IPS-NIHi11 (cell line): ENCODE measurements at places on chromosomes 2 and 18.

- no peak for DNase-seq
Observed at GRCh38 chr2:177295484-177295883, 31.0 kb upstream of the NFE2L2 start.

DNA sequence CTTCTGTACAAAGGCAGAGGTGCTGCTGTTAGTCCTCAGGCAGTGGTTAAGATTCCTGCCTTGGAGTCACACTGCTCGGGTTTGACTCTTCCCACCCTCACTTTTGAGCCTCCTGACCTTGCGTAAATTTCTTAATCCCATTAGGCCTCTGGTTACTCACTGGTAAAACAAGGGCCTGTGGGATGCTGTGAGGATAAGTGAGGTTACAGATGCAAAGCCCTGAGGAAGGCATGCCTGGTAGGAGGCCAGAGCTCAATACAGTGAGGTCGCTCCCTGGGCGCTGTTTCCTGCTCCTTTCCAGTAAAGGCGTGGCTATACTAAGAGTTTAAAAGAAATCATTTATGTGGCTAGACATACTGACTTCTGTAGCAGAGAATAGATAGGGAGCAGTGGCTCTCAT is 127.5 kb upstream of the TMEM200C start:
- peak; percentile 55 for DNase-seq

DNA sequence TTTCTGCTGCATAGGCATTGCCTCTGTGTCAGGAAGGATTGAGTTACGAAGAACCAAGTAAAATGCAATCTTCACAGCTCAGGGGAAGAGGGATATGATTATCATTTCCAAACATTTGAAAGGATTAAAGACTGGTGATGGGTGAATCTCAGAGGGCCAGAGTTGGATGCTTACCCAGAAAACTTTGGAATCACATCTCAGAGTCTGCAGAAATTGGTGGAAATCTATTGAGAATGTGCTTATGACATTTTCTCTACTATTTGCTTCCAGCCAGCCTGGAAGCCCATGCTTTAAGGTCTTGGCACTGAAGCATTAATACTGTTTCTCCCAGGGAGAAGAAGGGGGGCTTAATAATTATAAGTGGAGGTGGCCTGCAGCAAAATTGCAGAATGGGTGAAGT is 1301.4 kb upstream of the PIK3C3 start:
- no peak for DNase-seq

- no peak for DNase-seq
Observed at GRCh38 chr2:152626911-152627339, 90.3 kb downstream of the PRPF40A start.

DNA sequence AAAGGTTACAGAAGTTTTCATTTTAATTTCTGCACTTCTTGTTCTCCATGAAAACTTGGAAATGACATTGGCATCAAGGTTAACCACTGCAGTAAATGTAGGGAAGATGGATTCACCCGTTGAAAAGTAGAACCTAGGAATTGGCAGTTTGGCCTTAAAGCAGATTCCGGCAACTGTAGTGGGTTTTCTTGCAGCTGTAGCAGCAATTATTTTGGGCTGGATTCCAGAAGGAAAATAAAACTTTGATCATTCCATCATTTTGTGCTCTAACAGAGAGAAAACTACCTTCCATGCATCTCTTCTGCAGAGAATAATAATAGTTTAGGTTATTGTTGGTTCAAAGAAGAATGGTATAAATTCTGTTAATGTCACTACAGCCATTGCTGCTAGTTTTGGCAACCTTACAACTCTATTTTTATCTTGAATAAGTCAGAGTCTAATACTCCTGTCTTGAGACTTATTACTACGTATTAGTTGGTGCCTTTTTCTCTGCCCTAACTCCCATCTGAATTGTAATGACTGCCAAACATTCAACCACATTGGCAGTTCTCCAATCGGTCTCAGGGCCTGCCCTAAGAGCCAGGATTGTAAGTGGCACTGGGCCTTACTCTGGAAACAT is 178.1 kb upstream of the PIEZO2 start:
- no peak for DNase-seq

DNA sequence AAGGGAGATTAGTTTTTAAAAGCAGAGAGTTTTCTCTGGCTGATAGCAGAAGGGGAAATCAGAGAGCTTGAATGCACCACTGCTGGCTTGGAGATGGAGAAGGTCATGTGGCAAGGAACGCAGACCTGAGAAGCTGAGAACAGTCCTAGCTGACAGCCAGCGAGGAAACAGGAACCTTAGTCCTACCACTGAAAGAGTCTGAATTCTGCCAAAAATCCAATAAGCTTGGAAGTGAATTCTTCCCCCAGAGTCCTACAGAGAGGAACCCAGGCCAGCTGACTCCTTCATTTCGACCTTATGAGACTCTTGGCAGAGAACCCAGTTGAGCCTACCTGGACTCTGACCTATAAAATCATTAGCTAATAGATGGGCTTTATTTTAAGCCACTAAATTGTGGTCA is 371.9 kb upstream of the TNP1 start:
- no peak for DNase-seq

GRCh38 chr2:172843266-172843582 is 107.6 kb downstream of the RAPGEF4 start:
- DNase-seq = no peak

- no peak for DNase-seq
Observed at GRCh38 chr2:155218292-155218924, 519.9 kb downstream of the KCNJ3 start.

- no peak for DNase-seq
Observed at GRCh38 chr2:33034784-33035183, 88.0 kb downstream of the LTBP1 start.

DNA sequence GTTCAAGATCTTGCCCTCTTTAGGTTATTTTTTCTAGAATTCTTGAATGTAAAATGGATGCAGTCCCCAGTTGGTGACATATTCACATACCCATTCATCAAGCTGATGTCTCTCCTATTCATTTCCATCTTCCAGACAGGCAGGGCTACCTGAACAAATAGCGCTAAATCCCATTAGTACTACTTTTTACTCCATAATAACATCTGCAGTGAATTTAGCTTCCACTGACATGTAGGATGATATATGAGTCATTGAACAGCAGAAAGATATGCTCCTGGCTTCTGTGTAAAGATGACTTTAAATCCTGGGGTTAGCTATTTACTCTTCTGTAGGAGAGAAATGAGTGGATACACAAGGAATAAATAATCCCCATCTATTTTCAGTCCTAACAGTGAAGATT is 194.7 kb downstream of the RND3 start:
- no peak for DNase-seq

DNA sequence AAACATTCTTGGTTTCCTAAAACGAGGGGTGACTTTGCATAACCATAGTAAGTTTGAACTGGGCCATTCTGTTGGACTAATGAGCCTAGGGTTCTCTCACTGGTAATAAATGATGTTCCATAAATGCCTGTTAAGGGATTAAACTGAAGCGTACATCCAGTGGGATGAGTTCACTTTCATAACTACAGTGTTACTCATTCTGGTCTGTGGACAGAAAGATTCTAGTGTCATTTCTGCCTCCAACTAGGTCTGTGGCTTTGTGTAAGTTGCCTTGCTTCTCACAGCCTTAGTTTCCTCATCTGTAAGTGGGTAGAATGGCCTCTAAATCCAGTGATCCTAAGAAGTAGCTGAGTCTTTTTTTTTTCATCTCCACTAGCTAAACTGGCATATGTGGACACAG is 1860.6 kb upstream of the PIK3C3 start:
- no peak for DNase-seq

GRCh38 chr2:178385595-178386148 is 65.3 kb downstream of the PRKRA start:
- no peak for DNase-seq

- DNase-seq = no peak
Observed at GRCh38 chr2:236334122-236334876, 70.1 kb upstream of the ASB18 start.

DNA sequence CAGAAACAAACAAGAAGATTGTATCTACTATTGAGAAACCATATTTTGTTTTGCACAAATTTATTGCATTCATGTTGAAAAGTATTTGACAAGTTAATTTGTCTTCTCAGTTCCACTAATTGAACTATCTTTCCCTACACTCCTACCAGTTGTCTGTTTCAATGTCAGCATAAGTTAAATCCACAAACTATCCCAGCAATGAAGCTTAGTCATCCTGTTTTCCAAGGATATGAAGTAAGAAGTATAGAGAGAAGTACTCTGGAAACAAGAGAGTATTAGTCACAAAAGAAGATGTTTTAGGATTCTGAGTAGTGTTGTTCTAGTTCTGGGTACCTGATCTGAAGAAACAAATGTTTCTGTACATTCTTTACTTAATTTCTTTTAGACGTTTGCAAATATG is 261.6 kb upstream of the ZNF804A start:
- no peak for DNase-seq

GRCh38 chr2:159828738-159829137 is 30.7 kb upstream of the CD302 start:
- DNase-seq = no peak

DNA sequence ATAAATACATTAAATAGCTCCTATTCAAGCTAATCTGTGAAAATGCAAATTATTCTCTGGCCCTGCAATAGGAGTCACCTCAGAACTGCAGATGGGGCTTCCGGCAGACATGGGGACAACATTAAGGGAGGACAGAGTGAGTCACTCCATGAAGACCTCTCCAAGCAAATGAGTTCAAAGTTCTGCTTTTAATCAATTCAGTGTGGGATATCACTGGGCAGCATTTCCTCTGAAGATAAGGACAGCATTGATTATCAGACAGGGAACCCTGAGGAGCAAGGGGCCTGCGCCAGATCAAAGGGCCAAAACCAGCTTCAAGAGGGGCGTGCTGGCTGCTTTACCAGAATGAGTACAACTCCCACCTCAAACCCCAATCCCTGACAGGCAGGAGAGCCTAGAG is 356.9 kb upstream of the KLHL29 start:
- no peak for DNase-seq

- no peak for DNase-seq
Observed at GRCh38 chr2:241041589-241042158, 43.3 kb downstream of the SNED1 start.

GRCh38 chr2:192546565-192546964 is 351.8 kb upstream of the TMEFF2 start:
- DNase-seq = no peak

GRCh38 chr2:88006912-88007439 is 9.4 kb downstream of the RNU2-63P start:
- peak; percentile 65 for DNase-seq

- DNase-seq = no peak
Observed at GRCh38 chr2:1988594-1988993, 244.3 kb upstream of the PXDN start.

DNA sequence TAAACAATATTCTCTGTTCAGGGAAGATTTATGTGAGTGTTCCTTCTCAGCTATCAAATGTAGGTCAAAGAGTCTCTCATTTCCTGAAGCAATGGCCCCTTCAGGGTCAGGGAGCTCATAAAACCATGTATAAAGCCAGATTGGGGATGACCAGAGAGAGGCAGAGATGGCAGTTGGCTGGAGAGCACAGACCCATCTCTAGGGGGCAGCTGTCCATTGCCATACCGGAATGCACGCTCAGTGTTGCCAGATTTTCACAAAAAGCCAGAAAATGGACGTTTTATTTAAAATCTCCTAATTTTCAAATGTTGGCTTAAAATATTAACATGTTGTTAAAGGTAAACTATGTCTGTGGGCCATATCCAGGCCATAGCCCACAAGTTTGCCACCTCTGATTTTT is 1920.7 kb upstream of the CELF4 start:
- DNase-seq = peak; percentile 27

- DNase-seq = no peak
Observed at GRCh38 chr2:25308599-25308998, 33.1 kb downstream of the DNMT3A start.

DNA sequence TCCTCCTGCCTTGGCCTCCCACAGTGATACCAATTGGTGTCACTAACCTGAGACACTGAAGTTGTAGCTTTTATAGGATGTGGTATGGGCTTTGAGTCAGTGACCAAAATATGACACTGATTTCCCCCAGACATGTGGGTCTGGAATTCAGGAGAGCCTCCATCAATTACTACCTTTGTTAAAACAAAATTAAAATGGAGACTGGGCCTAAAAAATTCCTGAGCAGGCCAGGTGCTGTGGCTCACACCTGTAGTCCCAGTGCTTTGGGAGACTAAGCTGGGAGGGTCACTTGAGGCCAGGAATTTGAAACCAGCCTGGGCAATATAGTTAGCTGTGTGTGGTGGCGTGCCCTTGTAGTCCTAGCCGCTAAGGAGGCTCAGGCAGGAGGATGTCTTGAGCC is 36.9 kb upstream of the LIPG start:
- DNase-seq = no peak

GRCh38 chr18:59736061-59736460 is 38.8 kb upstream of the CCBE1 start:
- no peak for DNase-seq

DNA sequence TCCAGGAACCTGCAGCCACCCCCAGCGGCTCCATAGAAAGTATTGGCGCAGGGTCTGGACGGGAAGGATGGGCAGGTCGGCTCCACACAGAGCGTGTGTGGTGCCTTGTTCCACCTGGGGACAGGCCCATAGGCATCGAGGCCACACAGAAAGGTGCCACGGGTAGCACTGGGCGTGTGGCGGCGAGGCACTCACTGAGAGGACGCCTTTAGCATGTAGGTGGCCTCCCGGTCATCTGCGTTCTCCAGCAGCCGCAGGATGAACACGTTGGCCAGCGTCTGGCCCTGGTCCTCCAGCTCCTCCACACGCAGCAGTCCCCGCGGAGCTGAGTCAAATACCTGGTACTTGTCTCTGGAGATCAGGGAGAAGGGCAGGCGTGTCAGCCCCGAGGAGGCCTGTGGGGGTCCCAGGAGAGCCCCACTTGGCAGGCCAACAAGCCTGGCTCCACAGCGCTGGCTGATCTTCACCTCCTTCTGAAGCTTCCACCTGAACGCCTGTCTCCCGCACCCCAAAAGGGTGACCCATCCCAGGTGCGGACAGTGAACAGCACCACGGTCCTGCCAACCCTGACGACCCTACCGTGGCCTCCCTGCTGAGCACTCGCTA is 13.2 kb downstream of the SNORC start:
- DNase-seq = no peak

DNA sequence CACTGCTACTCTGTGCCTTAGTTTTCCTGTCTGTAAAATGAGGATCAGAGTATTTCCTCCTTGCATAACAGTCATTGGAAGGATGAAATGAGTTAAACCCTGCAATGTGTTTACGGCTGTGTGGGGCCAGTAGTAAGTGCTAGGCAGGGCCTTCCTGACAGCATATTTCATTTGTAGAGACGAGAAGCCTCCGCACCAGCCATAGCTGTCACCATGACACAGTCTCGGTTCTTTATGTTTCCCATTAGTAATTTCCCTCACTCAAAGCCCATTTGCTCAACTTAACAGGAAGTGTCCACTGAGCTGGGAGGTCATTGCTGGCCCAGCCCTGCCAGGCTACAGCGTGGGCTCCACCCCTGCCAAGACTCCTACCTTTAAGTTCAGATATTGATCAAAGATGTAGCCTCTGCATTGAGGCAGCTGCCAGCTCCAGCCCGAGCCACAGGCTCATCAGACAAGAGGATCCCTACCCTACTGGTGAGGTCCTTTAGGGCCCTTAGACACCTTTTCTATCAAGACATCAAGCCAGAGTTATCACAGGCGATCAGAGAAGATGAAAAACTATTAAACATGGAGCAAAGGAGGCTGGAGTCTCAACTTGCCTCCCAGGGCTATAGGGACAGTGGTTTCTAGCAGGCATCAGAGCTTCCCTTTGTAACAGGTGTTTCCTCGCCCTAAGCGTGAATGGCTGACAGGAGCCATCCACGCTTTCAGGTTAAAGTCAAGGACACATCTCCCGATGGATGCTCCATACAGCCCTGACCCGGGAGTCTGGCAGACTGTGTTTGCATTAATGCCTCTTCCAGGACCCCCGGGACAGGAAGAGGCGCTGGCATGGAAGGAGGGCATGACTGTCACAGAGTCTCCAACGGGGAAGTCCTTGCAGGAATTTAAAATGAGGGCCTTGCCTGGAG is 251.7 kb downstream of the NDUFA10 start:
- no peak for DNase-seq
